ENCODE measurements at places on chromosomes 11 and 22. TPM values are rescaled to one million over a fixed set of nuclear protein-coding genes. Genes with fewer than 3 reads are reported as not detected.

The CYB561A3 gene
- 77.0 TPM for total RNA-seq

The KRTAP5-9 gene
- total RNA-seq: not detected

The TSPAN18 gene
- 66.3 TPM for total RNA-seq

The ST14 gene
- total RNA-seq: not detected

The CECR2 gene
- total RNA-seq: under 0.01 TPM

The ATP6V1E1 gene
- total RNA-seq: 98.8 TPM

The CCDC117 gene
- total RNA-seq: 10.4 TPM

The OR8D4 gene
- total RNA-seq: not detected

The AQP11 gene
- 0.31 TPM for total RNA-seq

The SLC25A18 gene
- total RNA-seq: not detected

The OR8G1 gene
- total RNA-seq: not detected

The SLC6A5 gene
- not detected for total RNA-seq

The SPDYC gene
- not detected for total RNA-seq

The CYTH4 gene
- total RNA-seq: 0.06 TPM

The ZNF143 gene
- total RNA-seq: 37.8 TPM

The LBHD1 gene
- 2.8 TPM for total RNA-seq

The LAYN gene
- 19.9 TPM for total RNA-seq

The CDC45 gene
- 28.6 TPM for total RNA-seq

The OR52A1 gene
- total RNA-seq: not detected

All from bladder microvascular endothelial cell (primary cell).